ENCODE measurements at places on chromosomes 4 and X. TPM values are rescaled to one million over a fixed set of nuclear protein-coding genes. Genes with fewer than 3 reads are reported as not detected.

Gene FAM47E
- total RNA-seq: 10.6 TPM

Gene SPANXB1
- total RNA-seq: not detected

Gene NSUN7
- total RNA-seq: 14.2 TPM

Gene PRRG3
- total RNA-seq: 2.1 TPM

Gene ADAM29
- 0.27 TPM for total RNA-seq

Gene UGT2B11
- total RNA-seq: 0.39 TPM

Gene SPANXN3
- not detected for total RNA-seq

Gene SPATA18
- 1.8 TPM for total RNA-seq

Gene MAGEA1
- not detected for total RNA-seq

Gene SPATA4
- 2.2 TPM for total RNA-seq

Gene CFP
- total RNA-seq: 1.3 TPM

Gene GAGE12G
- not detected for total RNA-seq

Gene PNCK
- total RNA-seq: not detected

Gene TMSB15A
- total RNA-seq: 5.2 TPM

Gene GAB3
- total RNA-seq: 8.1 TPM

Gene ZNF674
- total RNA-seq: 6.4 TPM

Gene ZXDA
- total RNA-seq: 16.3 TPM

Gene SLC9B1
- 0.45 TPM for total RNA-seq

Gene PDCL2
- not detected for total RNA-seq

Gene PCSK1N
- total RNA-seq: 4.0 TPM

Gene PAGE1
- total RNA-seq: not detected

Gene FGFR3
- total RNA-seq: 5.1 TPM

Gene ATP10D
- total RNA-seq: 55.6 TPM

Gene HPSE
- total RNA-seq: 3.1 TPM

Gene TMEM150C
- 21.1 TPM for total RNA-seq

Gene ZNF630
- total RNA-seq: 2.6 TPM

Gene NLGN3
- 0.45 TPM for total RNA-seq

Gene BGN
- 84.0 TPM for total RNA-seq

Gene PAGE5
- not detected for total RNA-seq

Gene CFAP99
- total RNA-seq: not detected

Gene HTN1
- not detected for total RNA-seq

Gene PDGFC
- 28.9 TPM for total RNA-seq

All from thyroid gland (tissue), 4 donors.